MCF 10A (cell line): ENCODE measurements at places on chromosomes 2 and 18. TPM values are rescaled to one million over a fixed set of nuclear protein-coding genes. Genes with fewer than 3 reads are reported as not detected.

Gene DHRS9
- 0.21 TPM in 1 of 2 replicates, not detected in the other for total RNA-seq

Gene GTF2A1L
- not detected in 2 replicates for total RNA-seq

Gene MAL
- not detected in 2 replicates for total RNA-seq

Gene C2orf92
- 5.3 and 7.6 TPM in 2 replicates for total RNA-seq

Gene ABCG8
- total RNA-seq, result not detected in 2 replicates

Gene OTX1
- 1.4 and 2.2 TPM in 2 replicates for total RNA-seq

Gene SCN7A
- total RNA-seq, result not detected in 2 replicates

Gene GALR1
- not detected in 2 replicates for total RNA-seq

Gene NDC80
- total RNA-seq, result 20.4 and 29.6 TPM in 2 replicates

Gene CD8B
- not detected in 2 replicates for total RNA-seq

Gene TRABD2A
- 17.3 and 20.0 TPM in 2 replicates for total RNA-seq

Gene DPYSL5
- not detected in 2 replicates for total RNA-seq

Gene PDE1A
- total RNA-seq, result 0.15 and 0.30 TPM in 2 replicates

Gene FN1
- 564 and 636 TPM in 2 replicates for total RNA-seq

Gene CHAC2
- total RNA-seq, result 7.4 and 10.5 TPM in 2 replicates

Gene NAT8
- total RNA-seq, result not detected in 2 replicates

Gene GPR45
- not detected in 2 replicates for total RNA-seq

Gene PLCD4
- 0.40 and 0.86 TPM in 2 replicates for total RNA-seq

Gene PROC
- total RNA-seq, result not detected in 2 replicates

Gene CCL20
- total RNA-seq, result 18.0 and 34.4 TPM in 2 replicates

Gene CCDC74B
- 0.61 TPM in 1 of 2 replicates, not detected in the other for total RNA-seq

Gene TMEM182
- 5.3 and 5.7 TPM in 2 replicates for total RNA-seq

Gene LBX2
- not detected in 2 replicates for total RNA-seq

Gene PARD6G
- 8.1 and 8.2 TPM in 2 replicates for total RNA-seq

Gene MC5R
- total RNA-seq, result not detected in 2 replicates

Gene DIPK1C
- not detected in 2 replicates for total RNA-seq

Gene MRO
- not detected in 2 replicates for total RNA-seq

Gene C2orf81
- 4.3 and 5.6 TPM in 2 replicates for total RNA-seq

Gene SERPINB5
- total RNA-seq, result 254 and 330 TPM in 2 replicates

Gene PAX8
- 2.4 TPM in 2 replicates for total RNA-seq

Gene EVA1A
- 7.6 and 14.4 TPM in 2 replicates for total RNA-seq

Gene FNDC4
- 0.79 and 1.1 TPM in 2 replicates for total RNA-seq

Gene RBM44
- total RNA-seq, result 0.15 and 0.23 TPM in 2 replicates

Gene SLC23A3
- 1.7 and 2.6 TPM in 2 replicates for total RNA-seq

Gene GALNT5
- not detected in 2 replicates for total RNA-seq

Gene RESP18
- not detected in 2 replicates for total RNA-seq

Gene RBKS
- 9.2 and 9.9 TPM in 2 replicates for total RNA-seq

Gene FAM110C
- 8.3 and 10.3 TPM in 2 replicates for total RNA-seq

Gene UCN
- 7.9 and 9.5 TPM in 2 replicates for total RNA-seq

Gene GAL3ST2
- total RNA-seq, result 0.37 TPM in 1 of 2 replicates, not detected in the other

Gene SGO2
- total RNA-seq, result 9.5 and 14.2 TPM in 2 replicates

Gene NR4A2
- total RNA-seq, result 1.4 and 2.6 TPM in 2 replicates

Gene CNDP1
- not detected in 2 replicates for total RNA-seq

Gene CYBRD1
- total RNA-seq, result 8.9 and 15.8 TPM in 2 replicates

Gene FHOD3
- 5.0 and 5.3 TPM in 2 replicates for total RNA-seq

Gene COL4A4
- total RNA-seq, result 0.25 and 0.30 TPM in 2 replicates

Gene DSC1
- not detected in 2 replicates for total RNA-seq

Gene DNER
- total RNA-seq, result 49.2 and 62.6 TPM in 2 replicates

Gene GREB1
- total RNA-seq, result 1.7 and 2.3 TPM in 2 replicates

Gene SERPINB13
- 0.49 TPM in 1 of 2 replicates, not detected in the other for total RNA-seq

Gene MC2R
- not detected in 2 replicates for total RNA-seq

Gene SGPP2
- 33.3 and 47.4 TPM in 2 replicates for total RNA-seq

Gene RAB27B
- total RNA-seq, result 32.2 and 73.5 TPM in 2 replicates

Gene TUBA3E
- total RNA-seq, result not detected in 2 replicates

Gene ST8SIA5
- total RNA-seq, result not detected in 2 replicates
